Activated CD4-positive, alpha-beta T cell treated with anti-CD3 and anti-CD28 coated beads for 1 hour (primary cell): ENCODE measurements at places on chromosomes 1 and 21.

DNA sequence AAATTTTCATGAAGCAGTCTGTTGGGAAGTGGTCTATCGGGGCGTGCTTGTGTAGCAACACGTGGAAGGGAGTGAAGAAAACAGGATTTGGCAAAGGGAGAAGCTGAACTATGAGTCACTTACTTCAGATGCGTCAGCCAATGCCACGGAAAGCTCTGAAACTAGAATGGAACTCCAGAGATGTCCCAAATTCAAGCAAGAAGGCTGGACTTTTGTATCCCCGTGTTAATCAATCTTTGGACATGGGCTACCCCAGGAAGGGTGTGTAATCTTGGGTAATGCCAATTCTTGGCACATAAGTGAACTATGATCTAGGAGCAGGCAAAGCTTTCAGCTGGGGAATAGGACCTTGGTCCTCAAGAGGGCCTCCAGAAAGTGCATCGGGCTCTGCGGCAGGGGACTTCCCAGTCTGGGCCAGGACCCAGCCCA is 102.6 kb downstream of the ADSS2 start:
- no peak for DNase-seq

GRCh38 chr1:37478890-37479254 is 4.5 kb downstream of the ZC3H12A start:
- DNase-seq = no peak

- no peak for DNase-seq
These were observed 171.2 kb downstream of the SEC16B start for GRCh38 chr1:177798614-177799013.

DNA sequence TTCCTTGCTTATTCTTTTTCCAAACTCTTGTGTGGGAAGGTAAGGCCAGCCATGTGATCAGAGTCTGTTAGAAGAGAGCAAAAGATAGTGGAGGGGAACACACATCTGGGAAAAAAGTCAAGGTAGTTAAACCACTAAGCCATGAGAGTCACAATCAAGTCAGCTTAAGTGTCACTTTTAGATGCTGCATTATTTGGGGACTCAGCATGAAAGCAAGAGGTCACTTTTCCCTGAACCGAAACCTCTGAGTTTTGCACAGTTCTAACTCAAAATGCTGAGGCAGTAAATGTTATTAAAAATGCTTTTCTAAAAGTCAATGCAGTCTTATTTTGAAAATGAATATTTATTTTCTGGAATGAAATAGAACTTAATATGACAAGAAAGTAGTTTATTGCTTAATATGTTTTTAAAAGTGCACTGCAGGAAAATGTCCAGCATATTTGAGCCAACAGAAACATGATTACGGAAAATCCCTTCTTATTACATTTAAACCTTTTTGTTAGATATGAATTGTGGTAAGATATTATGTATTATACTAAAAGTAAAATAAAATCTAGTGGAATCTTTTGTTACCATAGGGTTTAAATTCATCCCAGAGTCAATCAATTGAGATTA is 69.3 kb downstream of the RBM11 start:
- no peak for DNase-seq

DNA sequence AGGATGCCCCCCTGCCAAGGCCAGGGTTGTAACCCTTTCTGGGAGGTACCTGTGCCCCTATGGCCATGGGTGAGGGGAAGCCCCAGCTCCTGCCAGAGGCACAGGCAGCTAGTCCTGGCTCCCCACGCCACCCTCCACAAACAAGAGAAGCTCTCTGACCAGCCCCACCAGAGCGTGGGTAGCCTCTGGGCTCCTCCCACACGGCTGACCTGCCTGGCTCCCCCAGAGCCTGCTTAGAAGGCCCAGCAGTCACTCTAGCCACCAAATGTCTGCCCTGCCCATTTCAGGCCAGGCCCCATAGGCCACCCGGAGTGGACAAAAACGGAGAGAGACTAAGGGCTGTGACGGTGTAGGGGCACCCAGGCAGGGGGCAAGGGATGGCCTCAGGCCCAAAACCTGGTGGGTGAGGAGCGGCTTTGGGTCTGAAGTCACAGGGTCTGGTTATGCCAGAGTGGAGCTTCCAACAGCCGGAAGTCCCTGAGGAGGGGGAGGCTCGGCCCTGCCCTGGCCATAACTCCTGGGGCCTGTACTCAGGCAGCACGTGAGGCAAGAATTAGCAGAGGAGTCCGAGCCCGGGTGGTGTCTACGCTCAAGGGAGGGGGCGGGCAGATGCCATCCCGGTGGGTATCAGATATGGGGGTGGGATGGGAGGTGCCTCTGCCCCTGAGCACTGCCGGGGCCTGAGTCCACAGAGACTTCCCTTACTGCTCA is 155.4 kb downstream of the CASZ1 start:
- no peak for DNase-seq

DNA sequence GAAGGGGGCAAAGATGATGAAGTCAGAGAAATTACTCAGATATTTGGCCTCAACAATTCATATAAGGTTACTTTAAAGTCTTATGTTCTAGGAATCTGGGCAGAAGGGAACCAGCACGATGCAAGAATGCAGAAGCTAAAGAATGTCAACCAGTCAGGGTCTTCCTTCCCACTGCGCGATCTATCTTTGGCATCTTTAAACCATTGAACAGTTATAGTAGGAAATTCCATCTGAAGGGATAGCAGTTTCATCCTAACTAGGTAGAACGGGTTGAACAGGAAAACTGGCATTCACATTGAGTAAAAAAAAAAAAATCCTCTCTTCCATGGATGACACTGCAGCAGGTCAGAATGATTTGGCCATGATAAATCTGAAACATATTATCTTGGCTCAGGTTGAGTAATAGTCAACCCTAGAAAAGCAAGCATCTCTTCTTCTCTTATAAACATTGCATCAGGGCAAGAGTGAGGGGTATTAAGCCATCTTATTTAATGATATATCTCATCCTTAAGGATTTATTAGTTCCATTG is 6.3 kb downstream of the CRCT1 start:
- no peak for DNase-seq

- DNase-seq = no peak
These were observed 4.9 kb upstream of the ZP4 start for GRCh38 chr1:237895630-237896029.

GRCh38 chr21:26379561-26379960 is 193.5 kb downstream of the CYYR1 start:
- DNase-seq = no peak

GRCh38 chr1:171251042-171251951 is 3.0 kb downstream of the FMO1 start:
- DNase-seq = no peak

GRCh38 chr1:23792151-23792945 is 1.4 kb downstream of the LYPLA2 start:
- no peak for DNase-seq

DNA sequence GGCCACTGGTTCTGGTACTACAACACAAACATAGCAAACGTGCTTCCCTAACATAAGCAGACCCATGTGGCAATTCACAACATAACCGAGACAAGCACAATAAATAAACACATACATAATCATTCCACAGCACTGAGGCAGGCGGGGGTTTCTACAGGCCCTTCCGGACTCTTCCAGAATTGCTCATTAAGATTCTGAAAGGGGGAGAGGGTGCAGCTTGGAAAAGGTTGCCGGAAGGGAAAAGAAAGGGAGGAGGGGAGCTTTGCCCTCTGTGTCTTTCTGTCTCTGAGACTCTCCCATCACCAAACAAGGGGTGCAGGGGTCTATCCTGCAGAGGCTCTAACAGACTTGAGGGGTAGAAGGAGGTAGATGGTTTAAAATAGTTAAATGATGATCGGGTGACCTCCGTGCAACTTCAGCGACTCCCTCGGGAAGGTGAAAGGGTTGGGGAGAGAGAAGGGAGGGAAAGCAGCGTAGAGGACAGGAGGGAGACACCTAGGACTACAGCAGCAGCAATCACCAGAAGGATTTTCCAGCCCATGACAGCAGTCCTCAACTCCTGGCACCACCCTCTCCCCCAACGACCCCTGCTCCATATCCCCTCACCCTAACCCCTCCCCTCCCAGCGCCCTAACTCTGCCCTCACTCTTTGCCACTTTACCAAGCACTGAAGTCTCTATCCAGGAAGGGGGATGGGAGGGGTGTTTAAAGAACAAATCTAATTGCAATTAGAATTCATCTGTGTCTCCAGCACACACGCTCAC is 365.5 kb upstream of the ESRRG start:
- no peak for DNase-seq

GRCh38 chr1:64956733-64957441 is 9.5 kb downstream of the JAK1 start:
- DNase-seq = no peak

GRCh38 chr1:231359113-231359512 is 21.0 kb downstream of the SPRTN start:
- DNase-seq = no peak

- DNase-seq = no peak
These were observed 30.5 kb downstream of the C4BPA start for GRCh38 chr1:207134581-207134980.

DNA sequence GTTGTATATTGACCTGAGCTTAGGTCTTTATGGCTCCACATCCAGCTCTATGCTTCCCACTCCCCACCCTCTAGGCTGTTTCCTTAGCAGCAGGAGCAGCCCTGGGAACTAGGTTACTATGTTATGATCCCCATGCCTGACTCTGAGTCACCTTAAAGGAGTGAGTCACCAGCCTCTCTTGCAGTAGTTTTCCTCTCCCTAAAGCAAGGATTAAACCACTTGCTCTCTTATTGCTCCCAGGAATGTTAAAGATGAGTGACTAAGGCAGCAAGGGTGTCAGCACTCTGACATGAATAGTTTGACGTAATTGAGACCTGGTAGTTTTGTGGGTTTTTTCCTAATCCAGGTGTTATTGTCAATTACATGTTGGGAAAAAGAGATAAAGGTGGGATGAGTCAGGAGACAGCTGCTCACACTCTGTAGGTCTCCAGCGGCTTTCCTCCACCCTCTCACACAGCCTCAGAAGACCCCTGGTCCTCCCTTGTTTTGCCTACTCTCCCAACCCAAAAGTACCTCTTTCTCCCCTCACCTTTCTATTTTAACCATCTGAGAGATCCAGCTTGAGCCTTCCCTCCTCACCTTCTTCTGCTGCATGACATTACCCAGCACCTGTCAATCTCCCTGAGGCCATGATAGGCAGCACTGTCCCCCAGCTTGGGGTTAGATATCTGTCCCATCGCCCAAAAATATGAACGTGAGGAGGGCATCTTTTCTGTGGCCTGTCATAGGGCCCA is 369.1 kb upstream of the VAMP3 start:
- no peak for DNase-seq

DNA sequence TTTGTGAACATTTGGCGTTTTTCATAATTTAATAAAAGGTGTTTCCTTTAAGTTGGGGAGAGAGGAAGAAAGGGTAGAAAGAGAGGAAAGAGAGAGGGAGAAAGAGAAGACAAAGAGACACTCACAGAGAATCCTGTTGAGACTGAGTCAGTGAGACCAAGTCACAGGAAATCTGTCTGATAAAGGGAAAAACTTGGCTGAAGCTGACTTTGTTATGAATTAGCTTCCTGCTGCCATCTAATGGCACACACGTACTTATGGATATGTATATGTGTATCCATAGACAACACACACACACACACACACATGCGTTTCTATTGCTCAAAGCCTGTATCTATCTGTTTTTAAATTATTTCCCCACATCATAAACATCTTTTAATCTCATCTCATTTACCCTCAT is 42.5 kb upstream of the DISC1 start:
- no peak for DNase-seq

GRCh38 chr1:192238421-192238820 is 78.4 kb upstream of the RGS21 start:
- no peak for DNase-seq

- no peak for DNase-seq
These were observed 13.6 kb upstream of the RGL1 start for GRCh38 chr1:183791319-183791718.

- no peak for DNase-seq
These were observed 478 bp downstream of the C2CD2 start for GRCh38 chr21:41953249-41953830.

- no peak for DNase-seq
These were observed 8.6 kb upstream of the RERE start for GRCh38 chr1:8825985-8826481.

DNA sequence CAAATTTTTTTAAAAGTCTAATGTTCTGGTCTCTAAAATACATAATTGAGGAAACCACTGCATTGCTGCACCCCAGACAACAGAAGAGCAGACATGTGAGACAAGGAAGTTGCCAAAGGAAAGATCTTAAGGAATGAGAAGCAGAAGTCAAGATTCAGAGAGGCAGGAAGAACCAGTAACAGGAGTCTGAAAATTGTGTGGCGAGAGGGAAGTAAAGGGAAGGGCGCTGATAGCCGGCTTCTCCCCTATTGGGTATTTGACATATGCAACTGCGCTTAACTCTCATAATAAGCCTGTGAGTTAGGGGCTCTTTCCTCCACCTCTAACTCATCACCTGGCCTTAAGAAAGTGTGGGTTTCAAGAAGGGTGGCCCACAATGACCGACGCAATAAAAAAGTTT is 21.9 kb upstream of the KIF14 start:
- DNase-seq = no peak

DNA sequence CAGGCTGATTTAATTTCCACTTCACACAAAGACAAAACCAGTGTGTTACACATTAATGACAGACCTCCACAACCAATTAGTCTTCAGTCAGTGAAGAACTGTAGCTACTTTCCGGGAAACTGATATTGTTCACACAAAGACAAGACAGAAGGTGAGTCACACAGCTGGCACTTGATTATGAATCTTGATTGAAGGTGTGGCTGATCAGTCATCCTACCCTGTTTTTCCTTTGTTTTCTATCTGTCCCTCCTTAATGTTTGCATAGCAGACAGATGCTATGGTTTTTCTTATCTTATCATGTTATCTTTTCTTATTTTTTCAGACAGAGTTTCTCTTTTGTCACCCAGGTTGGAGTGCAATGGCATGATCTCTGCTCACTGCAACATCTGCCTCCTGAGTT is 185.1 kb upstream of the GREM2 start:
- DNase-seq = no peak

- DNase-seq = no peak
These were observed 358 bp downstream of the TSPAN2 start for GRCh38 chr1:115088871-115089419.

GRCh38 chr1:40385437-40386358 is 12.2 kb downstream of the SMAP2 start:
- no peak for DNase-seq

GRCh38 chr21:43269440-43269839 is 100.6 kb downstream of the CRYAA start:
- DNase-seq = peak; percentile 25

- no peak for DNase-seq
These were observed 10.9 kb upstream of the SH2D1B start for GRCh38 chr1:162422662-162423375.

- no peak for DNase-seq
These were observed 100.6 kb downstream of the DISC1 start for GRCh38 chr1:231727171-231727570.

DNA sequence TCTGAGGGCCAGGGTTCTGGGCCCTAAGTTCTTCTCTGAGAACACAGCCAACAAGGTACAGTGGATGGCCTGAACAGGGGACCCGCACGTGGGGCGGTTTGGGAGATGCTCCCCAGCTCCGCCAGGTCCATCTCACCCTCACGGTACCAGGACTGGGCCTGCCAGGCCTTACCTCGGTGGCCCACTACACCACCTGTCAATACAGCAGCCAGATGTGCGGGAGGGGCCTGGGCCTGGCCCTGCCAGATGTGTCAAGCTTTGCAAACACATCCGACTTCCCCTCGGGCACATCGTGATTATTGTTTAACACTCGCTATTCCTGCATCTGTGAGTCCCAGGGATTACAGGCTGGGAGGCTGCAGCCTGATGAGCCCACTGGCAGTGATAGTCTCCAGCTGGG is 122.4 kb downstream of the LACTBL1 start:
- no peak for DNase-seq
